Epithelial cell of proximal tubule (primary cell): ENCODE measurements at places on chromosomes 1 and 21. TPM values are rescaled to one million over a fixed set of nuclear protein-coding genes. Genes with fewer than 3 reads are reported as not detected.

DNA sequence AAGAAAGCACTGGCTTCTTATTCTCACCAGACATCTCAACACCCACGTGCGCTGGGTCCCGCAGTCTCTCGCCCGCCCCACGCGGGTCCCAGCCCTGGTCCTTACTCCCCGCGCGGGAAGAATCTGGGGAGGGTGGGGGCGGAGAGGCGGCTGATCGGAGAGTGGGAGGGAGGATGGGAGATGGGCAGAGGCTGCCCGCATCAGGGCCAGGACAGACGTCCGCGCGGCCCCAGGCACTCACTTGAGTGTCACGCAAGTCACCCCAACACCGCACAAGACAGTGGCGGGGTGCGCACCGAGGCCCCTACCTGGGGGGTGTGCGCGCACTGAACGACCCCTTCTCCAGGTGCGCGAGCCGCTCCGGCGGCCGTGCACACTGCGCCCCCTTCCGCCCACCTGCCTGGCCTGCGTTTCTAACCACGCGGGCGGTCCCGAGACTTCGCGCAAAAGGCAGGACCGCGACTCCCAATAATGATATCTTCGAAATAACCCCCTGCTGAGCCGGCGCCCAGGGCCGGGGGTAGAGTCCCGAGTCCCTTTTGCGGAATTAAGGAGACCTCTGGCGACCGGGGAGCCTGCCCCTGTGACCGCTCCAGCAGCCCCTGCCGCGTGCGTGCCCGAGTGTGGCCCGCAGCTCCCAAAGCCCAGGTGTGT, 6.0 kb upstream of the SIM2 start:
- no peak for DNase-seq

- DNase-seq = no peak
These were observed 95.3 kb upstream of the KIAA0040 start for GRCh38 chr1:175287849-175288248.

The FCER1A gene
- not detected in 2 replicates for total RNA-seq

The LCE3E gene
- total RNA-seq = not detected in 2 replicates

DNA sequence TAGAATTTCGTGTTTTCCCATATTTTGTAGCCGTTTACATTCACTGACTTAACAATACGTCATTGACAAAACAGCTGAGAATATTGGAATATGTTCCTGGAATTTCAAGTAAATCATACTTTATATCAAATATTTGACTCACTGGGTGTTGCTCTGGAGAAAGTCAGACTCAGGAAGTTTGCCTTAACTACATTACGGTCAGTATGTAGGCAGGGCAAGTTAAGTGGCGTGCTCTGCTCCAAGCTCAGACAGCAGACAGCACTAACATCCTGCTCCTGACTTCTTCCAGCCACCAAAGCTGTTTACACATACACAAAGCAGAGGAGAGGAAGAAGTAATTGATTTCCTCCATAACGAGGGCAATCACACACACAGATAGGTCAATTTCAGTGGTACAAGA, 414.6 kb downstream of the LRRIQ3 start:
- no peak for DNase-seq

GRCh38 chr1:65063025-65063424, 85.0 kb upstream of the AK4 start:
- DNase-seq = no peak

The TRIM45 gene
- 5.1 and 8.2 TPM in 2 replicates for total RNA-seq

The ITPKB gene
- total RNA-seq = 4.6 and 5.1 TPM in 2 replicates

GRCh38 chr21:45128613-45129188, 54.3 kb downstream of the ADARB1 start:
- DNase-seq = no peak

The C1orf141 gene
- not detected in 2 replicates for total RNA-seq

DNA sequence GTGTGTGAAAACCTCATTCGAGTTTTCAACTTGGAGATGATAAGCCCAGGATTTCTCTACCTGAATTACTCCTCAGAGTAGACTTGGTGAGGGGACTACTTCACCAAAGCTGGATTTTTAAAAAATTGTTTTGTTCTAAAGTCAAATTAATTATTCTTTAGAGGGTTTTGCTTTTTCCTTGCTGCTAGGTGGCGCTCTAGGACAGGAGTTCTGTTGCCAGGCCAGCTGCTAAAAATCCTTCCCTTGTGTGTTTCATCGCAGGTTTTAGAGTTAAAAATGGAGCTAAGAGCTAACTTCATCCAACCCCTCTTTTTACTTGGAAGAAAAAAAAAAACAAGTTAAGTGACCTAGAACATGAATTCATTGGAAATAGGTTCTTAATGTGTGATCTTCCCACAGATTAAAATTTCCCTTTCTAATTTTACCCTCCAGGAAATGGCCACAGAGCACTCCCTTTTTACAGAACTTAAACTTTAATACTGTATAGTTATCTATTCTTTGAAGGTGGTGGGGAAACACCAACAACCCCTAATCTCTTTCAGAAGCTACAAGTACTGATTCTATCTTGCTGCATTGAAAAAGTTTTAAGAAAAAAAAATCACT, 36.7 kb upstream of the FAM163A start:
- DNase-seq = peak; percentile 4

- DNase-seq = no peak
These were observed 853.8 kb downstream of the USP25 start for GRCh38 chr21:16583556-16583955.

The VANGL2 gene
- total RNA-seq = 5.6 and 7.2 TPM in 2 replicates

- no peak for DNase-seq
These were observed 263.4 kb downstream of the OLFM3 start for GRCh38 chr1:101733340-101733739.

- DNase-seq = no peak
These were observed at the start of gene DOCK7 for GRCh38 chr1:62687903-62688686. TSS of gene DOCK7 (minus strand) at chr1:62688386. CDS start at chr1:62688264, 122 bp downstream.

- no peak for DNase-seq
These were observed 110.1 kb downstream of the ZNF326 start for GRCh38 chr1:90104941-90105538.

The SGIP1 gene
- total RNA-seq = 6.9 and 8.3 TPM in 2 replicates

GRCh38 chr1:14516974-14517840, 81.3 kb upstream of the KAZN start:
- peak; percentile 72 for DNase-seq

DNA sequence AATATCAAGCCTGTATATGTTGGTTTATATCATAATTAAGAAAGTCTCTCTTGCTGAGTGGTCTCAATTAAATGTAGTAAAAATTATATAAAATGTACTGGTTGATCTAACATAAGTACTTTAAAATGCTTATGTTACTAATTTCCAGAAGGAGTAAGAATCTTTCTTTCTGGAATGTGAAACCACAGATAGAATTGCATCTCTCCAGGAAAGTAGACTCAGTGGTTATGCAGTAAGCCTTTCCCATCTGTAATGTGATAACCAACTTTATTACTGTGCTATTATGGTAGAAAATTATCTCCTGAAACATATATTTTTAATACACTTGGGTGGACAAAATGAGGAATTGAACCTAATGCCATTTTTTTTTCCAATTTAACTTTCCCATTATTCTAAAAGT, 8.9 kb upstream of the RALGPS2 start:
- DNase-seq = no peak

The RAB3B gene
- total RNA-seq = 15.8 and 35.5 TPM in 2 replicates

DNA sequence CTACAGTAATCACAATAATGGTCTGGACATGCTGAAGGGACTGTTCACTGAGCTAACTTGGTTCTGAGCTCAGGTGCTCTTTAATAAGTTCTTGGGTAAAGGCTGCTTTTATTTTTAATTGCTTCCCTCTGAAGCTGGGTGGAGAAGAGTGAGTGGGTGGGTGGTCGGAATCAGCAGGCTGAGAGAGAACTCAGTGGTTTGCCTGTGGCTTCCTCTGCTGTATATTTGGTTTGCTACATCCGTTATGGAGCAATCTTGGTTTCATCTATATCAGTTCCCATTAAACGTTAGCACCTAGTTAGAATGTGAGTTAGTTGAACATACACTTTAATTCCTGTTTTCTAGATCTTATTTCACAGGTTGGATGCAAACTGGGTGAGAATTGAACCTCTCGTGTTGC, 23.3 kb downstream of the CNIH4 start:
- no peak for DNase-seq

DNA sequence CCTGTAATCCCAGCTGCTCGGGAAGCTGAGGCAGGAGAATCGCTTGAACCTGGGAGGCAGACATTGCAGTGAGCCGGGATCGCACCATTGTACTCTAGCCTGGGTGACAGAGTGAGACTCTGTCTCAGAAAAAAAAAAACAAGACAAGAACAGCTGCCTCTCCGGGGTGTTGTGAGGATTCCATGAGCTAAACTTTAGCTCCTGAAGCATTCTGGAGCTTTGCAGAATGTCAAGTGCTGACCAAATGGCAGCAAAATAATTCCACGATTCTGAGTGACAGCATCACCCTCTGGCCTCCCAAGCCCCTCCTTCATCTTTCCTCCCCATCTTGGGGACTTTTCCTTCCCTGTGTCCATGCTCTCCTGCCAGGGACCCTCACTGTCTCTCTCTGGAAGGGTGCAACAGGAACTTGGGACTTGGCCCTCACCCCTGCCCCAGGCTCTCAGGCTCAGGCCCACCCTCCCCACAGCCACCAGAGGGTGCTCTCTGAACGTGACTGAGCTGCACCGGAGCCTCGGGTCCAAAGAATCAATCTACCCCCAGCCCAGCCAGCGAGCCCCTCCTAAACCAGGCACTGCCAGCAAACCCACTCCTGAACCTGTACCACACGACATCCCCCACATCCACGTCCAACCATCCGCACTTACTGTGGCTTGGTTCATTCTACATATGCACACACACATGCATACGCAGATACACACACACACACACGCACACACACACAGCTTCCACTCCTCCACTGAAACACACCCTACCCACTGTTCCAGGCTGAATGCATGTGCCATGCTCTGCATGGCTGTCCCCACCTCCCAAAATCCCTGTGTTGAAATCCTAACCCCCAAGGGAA, 45.7 kb downstream of the ACOT7 start:
- no peak for DNase-seq

The DIRAS3 gene
- 2.1 TPM in 1 of 2 replicates, not detected in the other for total RNA-seq

The CRNN gene
- total RNA-seq = not detected in 2 replicates
